Skeletal muscle cell (primary cell): ENCODE measurements at places on chromosomes 5 and 9.

- DNase-seq, result no peak
These were observed 26.5 kb downstream of the LIX1 start for GRCh38 chr5:97115932-97116331.

- DNase-seq, result no peak
These were observed 20.4 kb upstream of the SMC2 start for GRCh38 chr9:104073770-104074133.

GRCh38 chr5:7794311-7794710 is 56.6 kb downstream of the CFAP90 start:
- no peak for DNase-seq

- peak; percentile 88 for DNase-seq
These were observed 141.4 kb downstream of the AOPEP start for GRCh38 chr9:94867842-94868312.

DNA sequence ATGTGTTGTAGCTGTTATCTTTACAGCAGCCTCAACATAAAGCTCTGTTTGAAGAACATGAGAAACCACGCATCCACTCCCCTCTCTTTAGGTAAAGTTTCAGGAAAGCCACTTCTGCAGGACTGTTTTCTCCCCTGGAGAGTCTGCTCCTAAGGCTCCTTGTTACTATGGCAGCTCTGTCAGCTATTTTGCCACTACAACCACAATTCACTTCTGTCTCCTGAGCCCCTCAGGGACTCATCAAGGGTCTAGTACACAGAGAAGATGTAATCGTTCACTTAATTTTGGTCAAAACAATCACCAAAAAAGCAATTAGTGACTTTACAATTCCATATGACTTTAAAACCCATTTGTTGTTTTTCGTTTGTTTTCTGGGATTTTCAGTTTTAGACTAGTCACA is 157.7 kb downstream of the FBN2 start:
- DNase-seq, result no peak

DNA sequence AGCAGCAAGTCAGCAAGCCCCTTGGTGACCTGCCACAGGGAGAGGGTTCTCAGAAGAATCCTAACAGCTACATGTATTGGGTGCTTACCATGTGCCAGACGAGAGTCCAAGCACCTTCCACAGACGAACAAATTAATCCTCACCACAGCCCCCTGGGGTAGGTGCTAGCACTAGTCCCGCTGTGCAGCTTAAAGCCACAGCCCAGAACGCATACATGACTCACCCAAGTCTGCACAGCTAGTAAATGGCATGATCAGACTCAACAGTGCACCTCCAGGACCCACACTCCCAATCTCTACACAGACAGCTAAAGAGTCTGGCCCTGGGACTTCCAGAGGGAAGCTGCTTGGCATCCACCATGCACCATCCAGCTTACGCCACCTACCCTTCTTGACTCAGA is 111.5 kb downstream of the PAX5 start:
- no peak for DNase-seq

DNA sequence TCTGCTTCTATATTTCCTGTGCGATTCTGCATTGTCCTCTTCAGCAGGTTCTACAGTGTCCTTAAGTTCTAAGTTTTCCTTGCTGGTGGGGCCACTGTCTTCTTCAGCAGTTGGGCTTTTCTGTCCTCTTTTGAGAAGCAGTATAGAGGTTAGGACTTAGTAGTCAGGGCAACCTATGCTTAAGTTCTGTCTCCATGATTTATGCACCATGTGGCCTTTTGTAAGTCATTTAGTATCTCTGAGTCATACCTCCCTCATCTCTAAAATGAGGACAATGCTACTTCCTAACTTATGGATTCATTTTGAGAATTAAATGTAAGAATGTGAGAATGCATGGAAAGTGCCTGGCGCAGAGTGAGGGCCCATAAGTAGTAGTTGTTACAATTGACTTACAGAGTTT is 46.8 kb downstream of the GRIN3A start:
- DNase-seq, result no peak

DNA sequence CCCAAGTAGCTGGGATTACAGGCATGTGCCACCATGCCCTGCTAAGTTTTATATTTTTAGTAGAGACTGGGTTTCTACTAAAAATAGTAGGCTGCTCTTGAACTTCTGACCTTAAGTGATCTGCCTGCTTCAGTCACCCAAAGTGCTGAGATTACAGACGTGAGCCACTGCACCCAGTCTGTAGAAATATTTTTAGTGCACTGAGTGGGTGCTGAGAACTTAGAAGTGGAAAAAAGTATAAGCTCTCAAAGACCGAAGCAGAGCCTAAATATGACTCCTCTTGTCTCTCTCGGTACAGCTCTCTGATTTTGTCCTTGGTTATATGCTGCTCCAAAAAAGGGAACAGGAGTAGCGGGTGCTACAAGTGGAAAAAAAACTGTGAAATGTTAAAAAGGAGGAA is 353.8 kb upstream of the IZUMO3 start:
- DNase-seq, result no peak

- no peak for DNase-seq
These were observed 10.7 kb downstream of the SLC35A4 start for GRCh38 chr5:140575309-140575708.

- peak; percentile 31 for DNase-seq
These were observed 51.5 kb downstream of the KLF9 start for GRCh38 chr9:70362952-70363351.

- peak; percentile 65 for DNase-seq
These were observed 147.0 kb upstream of the RASA1 start for GRCh38 chr5:87120518-87121303.

- peak; percentile 52 for DNase-seq
These were observed 19.0 kb upstream of the RUSC2 start for GRCh38 chr9:35470894-35471293.
